ENCODE measurements at places on chromosomes 2 and 18.
A peak's percentile ranks its signal among the peaks of the same experiment; 100 is the strongest.

GRCh38 chr2:202400941-202401340, 24.8 kb downstream of the BMPR2 start:
- DNase-seq: no peak

DNA sequence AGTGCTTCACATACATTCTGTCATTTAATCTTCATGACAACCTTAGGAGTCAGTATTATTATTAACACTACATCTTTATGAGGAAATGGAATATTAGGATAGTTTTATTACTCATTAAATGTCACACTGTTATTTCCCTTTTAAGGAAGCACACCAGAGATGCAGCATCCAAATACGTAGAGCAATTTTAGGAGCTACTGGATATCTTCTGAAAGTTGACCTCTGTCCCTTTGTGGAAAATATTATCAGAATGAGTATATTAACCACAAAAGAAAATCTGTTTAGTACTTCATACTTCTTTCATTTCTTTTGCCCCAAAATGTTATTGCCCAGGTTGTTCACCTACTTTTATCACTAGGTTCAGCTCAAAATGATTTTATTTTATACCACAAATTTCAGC, 72.9 kb upstream of the APCDD1 start:
- DNase-seq: no peak

DNA sequence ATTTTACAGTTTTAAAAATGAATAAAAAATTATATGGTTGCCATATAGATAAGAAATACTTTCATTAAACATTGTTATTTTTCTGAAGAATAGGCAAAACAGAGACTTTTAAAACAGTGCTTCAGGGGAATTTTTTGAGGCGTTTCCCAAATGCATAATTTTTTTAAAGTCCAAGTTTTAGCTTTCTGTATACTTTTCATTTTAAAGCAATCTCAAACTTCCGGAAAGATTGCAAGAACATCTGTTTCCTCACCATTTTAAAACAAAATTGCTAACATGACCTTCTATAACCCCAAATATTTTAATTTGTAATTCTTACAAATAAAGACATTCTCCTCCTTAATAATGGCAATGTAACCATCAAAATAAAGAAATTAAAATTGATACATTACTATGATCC, 15.1 kb upstream of the MBD2 start:
- DNase-seq: no peak

DNA sequence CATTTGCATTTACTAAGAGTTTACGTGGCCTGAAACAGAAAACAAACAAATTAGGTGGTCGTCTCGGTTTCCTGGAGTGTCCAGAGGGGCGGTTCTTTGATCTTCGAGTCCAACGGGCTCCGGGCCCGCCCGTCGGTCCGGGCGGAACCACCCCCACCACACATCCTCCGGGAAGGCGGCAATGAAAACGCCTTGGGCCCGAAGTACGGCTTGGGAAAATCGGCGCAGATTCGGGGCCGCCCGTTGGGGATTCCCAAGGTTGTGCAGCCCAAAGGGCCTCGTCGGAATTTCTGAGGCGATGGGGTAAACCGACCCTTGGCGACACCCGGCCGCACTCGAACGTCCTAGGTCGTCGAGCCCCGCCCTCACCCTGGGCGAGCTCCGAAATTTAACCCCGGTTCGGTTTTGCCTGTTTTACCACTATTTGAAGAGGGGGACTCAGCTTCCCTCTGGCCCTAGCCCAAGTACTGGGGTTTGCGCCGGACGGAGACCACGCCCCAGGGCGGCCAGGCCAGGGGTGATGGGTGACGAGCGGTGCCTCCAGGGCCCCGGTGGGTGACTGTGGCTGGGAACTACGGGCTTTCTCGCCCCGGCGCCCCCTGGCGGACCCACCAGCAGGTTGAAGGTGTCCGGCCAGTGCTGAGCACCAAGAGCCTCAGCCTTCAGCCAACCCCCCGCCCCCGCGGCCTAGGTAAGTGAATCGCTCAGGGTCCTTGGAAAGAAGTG, 1.9 kb upstream of the CFAP53 start:
- DNase-seq: peak; percentile 42

GRCh38 chr2:111205774-111206173, 85.1 kb downstream of the BCL2L11 start:
- no peak for DNase-seq

DNA sequence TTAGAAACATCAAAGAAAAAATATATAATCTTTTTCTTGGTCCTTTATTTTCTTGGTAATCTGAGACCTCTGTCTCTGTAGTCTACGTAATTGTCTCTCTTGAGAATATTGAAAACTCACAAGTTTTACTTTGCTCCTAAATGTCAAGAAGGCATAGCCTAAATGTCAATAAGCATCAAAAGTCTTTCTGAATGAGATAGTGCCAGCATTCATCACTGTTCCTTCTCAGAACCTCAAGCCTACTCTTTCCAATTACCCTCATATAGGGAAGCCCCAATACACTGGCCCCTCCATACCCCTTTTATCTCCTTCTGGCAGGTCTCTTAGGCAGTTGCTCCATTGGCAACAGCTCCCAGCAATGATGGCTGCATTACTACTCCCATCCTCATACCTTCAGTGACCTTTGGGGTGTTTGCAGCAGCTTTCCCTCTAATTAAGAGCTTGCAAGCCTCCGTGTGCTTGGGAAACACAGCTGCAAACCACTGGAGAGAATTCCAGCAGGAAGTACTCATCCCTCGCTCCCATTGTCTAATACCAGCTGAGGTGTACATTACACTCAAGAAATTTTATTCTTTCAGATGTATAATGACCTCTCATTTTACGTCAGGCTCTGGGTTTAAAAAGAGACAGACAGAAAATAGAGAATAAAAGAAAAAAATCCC, 95.8 kb downstream of the KYNU start:
- DNase-seq: peak; percentile 37

- peak; percentile 21 for DNase-seq
Observed at GRCh38 chr18:70469916-70470315, 181.1 kb downstream of the SOCS6 start.

DNA sequence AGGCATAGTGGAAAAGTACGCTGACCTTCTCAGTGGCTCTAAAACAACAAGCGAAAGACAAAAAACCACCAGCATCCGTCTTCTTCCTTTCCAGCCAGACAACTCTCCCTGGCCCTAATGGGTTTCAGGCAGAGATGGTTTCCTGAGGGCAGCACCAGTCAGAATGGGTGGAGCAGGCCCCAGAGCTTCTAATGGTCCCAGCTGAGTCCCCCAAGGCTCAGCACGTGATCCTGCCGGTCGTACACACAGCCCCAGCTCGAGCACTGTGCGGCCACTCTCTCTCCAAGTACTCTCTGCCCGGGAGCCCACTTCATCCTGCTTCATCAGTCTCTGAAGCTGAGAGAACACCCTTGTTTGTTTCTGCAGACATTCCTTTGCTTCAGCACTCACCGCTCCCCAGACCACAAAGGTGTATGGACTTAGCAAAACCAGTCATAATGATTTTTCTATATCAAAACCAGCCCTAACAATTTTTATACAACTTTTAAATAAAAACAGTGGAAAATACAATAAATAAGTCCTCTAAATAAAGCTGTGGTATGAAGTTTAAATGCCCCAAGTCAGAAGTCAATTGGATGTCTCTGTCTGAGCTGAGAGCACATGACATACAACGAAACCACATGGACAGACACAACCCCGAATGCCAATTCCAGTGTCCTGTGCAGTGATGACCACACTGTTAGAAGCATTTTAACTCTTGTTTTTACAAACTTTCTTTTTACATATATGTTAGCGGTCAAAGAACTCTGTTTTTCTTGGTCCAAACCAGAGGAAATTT, 63.9 kb downstream of the PARD6G start:
- no peak for DNase-seq

GRCh38 chr18:25710981-25711380, 359.0 kb upstream of the ZNF521 start:
- DNase-seq: no peak

DNA sequence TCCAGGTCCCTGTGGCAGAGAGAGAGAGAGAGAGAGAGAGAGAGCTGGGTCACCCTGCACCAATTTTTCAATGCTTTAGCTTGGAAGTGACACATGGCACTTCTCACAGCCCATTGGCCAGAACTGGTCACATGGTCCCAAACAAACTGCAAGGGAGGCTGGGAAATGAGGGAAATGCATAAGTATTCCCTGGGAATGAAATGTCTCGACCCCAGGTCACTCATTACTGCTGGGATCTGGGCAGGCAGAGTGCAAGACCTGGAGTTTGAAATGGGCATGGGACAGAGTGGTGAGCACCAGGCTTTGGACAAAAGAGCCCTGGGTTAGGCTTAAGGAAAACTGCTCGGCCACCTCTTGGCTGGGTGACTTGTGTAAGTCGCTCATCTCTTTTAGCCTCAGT, 37.0 kb downstream of the SMAD7 start:
- no peak for DNase-seq

DNA sequence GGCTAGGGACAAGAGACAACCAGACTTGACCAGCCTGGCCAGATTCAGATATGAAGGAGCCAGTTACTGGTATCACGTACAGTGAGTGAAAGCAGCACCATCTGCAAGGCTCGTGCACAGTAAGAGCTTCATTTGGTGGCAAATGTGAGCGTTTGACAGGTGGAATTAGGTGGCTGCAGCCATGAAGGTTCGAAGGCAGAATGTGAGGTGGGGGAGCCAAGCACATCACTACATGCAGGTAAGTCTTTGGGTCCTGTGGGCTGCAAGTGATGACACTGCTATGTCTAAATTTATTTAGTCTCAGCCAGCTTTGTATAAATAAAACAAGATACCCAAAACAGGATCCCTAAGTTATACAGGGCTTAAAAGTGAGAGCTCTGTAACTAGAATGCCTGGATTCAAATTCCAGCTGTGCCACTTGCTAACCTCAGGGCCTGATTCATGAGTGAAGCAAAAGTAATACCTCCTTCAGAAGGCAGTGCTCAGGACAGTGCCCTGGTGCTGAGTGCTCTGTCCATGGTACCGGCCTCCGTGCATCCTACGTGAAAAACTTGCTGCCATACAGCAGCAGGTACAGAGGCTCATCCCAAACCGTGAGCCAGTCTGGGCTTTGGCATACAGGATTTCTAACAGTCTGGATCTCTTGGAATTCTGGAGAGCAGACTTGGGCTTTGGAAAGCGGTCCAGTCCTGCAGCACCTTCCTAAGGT, 18.6 kb downstream of the DDX18 start:
- peak; percentile 24 for DNase-seq

GRCh38 chr2:85438201-85439024, 19.9 kb downstream of the SH2D6 start:
- no peak for DNase-seq

DNA sequence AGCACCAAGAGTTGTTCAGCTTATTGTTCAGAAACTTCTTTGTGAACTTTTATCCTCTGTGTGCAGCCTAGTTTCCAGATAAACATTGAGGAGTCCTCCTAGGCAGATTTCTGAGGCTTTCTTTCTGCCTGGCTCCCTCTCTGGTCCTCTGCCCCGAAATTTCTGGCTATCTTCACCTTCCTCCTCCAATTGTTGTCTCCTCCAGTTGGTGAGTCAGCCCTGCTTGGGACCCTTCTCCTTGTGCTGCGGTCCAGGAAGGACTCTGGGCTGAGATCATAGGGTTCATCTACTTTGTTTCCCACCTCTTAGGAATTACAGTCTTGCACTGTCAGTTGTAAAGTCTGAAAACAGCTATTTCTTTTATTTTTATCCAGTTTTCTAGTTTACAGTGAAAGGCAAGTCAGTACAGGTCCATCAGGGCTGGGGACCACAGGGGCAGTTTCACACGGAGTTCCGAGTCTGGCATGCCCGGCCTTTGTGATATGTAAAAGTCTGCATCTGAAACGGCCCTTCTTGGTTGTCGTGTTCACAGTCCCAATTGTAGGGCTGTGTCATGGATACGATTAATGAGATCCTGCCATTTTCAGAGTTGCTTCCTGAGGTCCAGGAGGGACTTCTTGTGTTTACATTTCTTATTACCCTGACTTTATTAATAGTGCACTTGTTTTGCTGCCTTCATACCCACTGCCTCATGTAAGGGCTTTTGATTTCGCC, 100.8 kb downstream of the SMC6 start:
- DNase-seq: no peak

DNA sequence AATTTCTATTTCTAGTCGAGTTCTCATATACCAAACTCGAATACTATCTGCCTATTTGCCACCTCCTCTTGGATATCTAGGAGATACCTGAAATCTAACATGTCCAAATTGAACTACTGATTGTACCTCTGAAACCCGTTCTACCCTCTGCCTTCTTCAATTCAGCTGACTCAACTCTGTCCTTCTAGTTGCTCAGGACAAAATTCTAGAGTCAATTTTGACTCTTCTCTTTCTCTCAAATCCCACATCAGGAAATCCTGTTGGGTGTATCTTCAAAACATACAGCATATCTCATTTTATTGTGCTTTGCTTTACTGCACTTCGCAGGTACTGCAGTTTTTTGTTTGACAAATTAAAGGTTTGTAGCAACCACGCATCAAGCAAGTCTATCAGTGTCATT, 137.8 kb downstream of the ZAP70 start:
- no peak for DNase-seq

DNA sequence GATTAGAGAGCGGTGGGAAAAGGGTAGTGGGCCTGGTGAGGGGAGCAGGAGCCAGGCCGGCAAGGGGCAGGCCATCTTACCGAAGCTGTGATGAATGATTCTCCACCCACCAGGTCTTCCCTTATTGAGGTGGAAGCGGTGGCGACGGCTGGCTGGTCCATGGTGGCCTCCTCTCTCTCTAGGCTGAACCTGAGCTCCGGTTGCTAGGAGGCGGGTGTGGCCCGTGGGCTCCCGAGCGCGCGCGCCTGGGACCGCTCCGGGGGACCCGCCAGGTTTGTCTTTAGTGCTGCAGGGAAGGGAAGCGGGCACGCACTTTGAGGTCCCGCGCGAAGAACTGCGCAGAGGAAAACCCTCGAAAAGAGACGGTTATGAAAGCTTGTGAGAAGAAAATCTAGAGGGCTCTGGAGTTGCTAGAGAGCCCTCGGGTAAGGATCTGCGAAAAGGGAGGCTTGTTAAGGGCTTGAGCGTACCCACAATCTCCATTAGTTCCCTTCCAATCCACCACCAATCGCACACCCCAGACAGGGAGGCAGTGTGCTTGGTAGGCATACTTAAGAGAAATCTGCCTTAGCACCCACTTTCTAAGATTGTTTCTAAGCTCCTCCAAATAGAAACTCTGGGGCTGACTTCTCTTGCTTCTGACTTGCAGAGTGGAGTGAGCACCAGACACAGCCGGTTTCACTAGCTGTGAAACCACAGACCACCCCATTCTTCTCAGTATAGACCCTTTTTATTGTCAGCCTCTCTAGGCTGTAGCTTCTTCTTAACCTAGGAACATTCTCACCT, at the start of gene STPG4:
STPG4 (minus strand) TSS at position 218 of the 786 bp plus-strand sequence; CDS start at position 161, 57 bp downstream.
- no peak for DNase-seq
